ENCODE measurements at places on chromosomes 2 and 18.

- DNase-seq: no peak
Observed at GRCh38 chr2:54503828-54504227, 47.7 kb downstream of the SPTBN1 start.

- no peak for DNase-seq
Observed at GRCh38 chr18:11125492-11126315, 23.7 kb downstream of the PIEZO2 start.

DNA sequence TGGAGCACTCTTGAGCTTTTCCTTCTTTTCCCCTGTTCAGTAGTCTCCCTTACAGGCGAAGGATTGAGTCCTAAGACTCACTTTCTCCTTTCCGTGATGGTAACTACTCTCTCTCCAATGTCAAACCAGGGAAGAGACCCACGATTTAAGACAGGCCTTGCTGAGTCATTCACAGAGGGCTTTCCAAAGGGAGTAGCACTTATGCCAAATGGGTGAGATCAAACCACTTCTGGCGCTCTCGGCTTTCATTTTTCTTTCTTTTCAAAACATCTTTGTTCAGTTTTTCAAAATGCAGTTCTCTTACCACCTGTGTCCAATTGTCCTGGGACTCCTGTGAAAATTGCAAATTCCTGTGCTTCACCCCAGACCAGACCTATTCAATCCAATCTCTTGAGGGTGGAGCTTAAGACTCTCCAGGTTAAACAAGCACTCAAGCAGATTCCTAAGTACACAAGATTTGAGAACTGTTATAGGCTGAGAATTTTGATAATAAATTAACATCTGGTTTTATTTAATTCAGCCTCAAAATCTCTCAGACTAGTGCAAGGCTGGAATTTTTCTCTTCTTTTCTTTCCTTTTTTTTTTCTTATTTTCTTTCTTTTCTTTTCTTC lies 14.4 kb upstream of the MRPL19 start:
- DNase-seq: no peak

DNA sequence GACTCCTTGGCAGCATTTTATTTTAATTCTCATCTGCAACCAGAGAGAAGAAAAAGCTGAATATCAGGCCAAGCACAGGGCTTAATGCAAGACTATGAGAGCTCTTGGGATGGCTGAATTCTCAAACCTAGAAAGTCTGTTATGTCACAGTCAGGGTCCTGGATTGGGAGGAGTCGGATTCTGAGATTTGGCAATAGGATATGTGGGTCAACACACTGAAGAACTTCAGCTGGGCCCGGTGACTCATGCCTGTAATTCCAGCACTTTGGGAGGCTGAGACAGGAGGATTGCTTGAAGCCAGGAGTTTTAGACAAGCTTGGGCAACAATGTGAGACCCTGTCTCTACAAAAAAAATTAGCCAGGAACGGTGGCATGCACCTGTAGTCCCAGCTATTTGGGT lies 102.4 kb downstream of the COL3A1 start:
- DNase-seq: no peak

DNA sequence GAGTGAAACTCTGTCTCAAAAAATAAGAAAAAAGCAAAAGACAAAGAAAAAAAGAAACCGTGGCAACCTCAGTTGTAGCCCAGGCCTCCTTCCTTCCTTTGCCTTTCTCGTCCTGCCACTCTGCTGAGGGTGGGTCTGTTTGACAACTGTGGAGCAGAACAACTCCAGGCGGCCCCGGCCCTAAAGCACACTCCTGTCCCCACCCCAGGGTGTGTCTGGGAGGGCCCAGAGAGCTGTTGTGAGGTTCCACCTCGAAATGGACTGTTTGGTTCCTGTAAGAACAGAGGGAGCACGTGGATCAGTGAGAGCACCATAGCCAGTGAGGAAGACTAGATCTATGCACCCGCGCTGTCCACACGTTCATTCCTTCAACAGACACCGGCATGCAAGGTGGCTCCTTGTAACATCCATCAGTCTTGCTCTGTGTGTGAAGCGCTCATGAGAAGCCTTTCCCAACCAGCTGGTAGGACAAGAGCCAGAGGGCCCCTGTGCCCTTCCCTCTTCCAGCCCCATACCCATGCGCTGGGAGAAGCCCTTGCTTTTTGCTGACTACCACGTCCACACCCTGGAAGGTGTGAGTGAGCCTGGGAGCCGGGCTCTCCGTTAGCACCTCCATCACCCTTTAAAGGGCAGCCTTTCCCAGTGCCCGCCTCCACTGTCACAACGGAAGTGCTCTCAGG lies 61.6 kb downstream of the SOWAHC start:
- DNase-seq: no peak

GRCh38 chr2:23698116-23698693 lies 228.7 kb downstream of the ATAD2B start:
- no peak for DNase-seq

GRCh38 chr2:26852405-26853306 lies 4.7 kb downstream of the DPYSL5 start:
- peak; percentile 39 for DNase-seq
